Activated naive CD8-positive, alpha-beta T cell treated with anti-CD3 and anti-CD28 coated beads, Interleukin-2, amount 50 U/mL, for 24 hours (primary cell): ENCODE measurements at places on chromosomes 3 and 15.

GRCh38 chr3:139421460-139421859, 32.0 kb upstream of the COPB2 start:
- DNase-seq = no peak

DNA sequence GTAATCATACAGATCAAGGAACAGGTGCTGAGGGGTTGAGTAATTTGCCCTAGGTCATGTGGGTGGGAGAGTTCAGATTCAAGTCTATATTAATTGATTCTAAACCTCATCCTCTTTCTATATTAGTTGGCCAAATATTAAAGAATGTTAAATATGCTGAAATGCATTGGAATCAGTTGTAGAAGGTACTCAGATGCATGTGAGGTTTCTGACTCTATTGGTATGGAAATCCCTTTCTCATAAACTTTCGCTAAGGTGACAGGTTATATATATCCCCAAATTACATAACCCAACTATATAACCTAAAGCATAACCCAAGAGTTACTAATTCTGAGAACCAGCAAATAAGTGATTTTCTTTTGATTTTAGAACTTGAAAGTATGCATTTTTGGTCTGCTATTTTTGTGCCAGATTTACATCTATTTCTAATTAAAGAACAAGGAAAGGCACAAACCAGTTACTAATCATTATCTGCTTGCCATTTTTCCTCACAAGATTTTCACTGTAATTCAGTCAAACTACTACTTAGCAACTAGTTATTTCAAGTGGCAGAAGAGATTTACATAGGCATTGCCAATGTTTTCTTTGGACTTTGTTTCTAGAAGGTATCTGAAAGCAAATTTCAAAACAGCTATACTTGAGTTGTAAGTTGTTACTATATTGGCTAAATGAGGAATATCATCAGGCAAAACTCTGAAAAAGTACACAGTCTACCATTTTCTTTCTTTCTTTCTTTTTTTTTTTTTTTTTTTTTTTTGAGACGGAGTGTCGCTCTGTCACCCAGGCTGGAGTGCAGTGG, 201.3 kb downstream of the RBMS3 start:
- DNase-seq = no peak

DNA sequence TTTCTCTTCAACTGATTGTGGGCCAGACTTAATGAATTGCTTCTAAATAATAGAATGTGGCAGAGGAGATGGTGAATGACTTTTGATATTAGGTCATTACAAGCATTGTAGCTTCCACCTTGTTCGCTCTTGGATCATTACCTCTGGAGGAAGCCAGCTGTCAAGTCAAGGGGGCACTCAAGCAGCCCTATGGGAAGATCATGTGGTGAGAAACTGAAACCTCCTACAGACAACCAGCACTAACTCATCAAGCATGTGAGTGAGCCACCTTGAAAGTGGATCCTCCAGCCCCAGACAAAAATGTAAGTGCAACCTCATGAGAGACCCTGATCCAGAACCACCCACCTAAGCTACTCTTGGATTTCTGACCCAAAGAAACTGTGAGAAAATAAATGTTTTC, 109.8 kb upstream of the TBC1D5 start:
- no peak for DNase-seq

DNA sequence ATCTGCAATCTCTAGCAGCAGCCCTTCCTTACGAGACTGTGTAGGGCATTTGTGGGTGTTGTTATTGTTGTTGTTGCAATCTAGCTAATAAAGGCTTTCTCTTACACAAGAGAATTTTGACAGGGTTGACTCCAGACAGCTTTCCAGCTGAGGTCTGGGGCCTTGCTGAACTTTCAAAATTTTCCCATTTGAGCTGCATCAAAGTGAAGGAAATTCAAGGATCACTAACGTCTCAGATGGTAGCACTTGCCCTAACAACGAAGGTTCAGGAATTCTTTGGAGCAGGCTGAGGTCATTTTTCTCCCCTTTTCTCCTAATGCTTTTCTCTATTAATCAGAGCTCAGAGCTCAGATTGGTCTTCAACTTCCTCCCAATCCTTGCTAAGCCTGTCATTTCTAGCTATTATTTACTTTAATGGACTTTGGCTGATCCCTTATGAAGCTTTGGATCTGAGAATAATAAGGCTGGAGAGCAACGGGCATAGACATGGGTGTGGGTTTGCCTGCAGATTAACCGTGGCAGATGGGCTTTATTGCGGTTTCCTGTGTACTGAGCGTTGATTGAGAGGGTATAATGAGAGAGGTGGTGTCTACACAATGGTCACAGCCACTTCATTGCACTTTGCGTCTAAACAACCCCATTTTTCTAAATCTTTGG, 614.0 kb upstream of the AGTR1 start:
- no peak for DNase-seq
